ENCODE measurements at places on chromosomes 13 and 19.

GRCh38 chr19:7674010-7675005 is 2.6 kb upstream of the MCEMP1 start:
- DNase-seq = peak; percentile 50

DNA sequence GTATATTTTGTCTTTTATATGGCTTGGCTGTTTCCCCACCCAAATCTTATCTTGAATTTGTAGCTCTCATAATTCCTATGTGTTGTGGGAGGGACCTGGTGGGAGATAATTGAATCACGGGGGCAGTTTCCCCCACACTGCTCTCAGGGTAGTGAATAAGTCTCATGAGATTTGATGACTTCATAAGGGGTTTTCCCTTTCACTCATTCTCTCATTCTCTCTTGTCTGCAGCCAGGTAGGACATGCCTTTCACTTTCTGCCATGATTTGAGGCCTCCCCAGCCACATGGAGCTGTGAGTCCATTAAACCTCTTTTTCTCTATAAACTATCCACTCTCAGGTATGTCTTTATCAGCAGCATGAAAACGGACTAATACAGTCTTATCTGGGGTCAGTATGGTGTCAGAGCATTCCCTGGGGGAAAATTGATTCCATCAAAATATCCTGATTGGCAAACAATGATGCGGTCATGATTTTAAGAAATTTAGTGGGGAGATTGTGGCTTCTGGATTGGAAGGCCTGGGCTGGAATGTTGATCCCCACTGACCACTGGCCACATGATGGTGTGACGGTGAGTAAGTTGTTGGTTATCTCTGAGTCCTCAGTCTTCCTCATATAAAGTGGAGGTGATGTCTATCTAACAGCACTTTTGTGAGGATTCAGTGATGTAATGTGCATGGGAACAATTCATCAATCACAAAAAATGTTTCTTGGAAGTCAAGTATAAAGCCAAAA is 27.5 kb upstream of the ANKRD10 start:
- DNase-seq = peak; percentile 36

- peak; percentile 96 for DNase-seq
Measured at GRCh38 chr19:35648017-35648961, at the start of gene COX6B1. COX6B1 (plus strand) TSS chr19:35648323; CDS start chr19:35651244, 2,921 bp downstream.

DNA sequence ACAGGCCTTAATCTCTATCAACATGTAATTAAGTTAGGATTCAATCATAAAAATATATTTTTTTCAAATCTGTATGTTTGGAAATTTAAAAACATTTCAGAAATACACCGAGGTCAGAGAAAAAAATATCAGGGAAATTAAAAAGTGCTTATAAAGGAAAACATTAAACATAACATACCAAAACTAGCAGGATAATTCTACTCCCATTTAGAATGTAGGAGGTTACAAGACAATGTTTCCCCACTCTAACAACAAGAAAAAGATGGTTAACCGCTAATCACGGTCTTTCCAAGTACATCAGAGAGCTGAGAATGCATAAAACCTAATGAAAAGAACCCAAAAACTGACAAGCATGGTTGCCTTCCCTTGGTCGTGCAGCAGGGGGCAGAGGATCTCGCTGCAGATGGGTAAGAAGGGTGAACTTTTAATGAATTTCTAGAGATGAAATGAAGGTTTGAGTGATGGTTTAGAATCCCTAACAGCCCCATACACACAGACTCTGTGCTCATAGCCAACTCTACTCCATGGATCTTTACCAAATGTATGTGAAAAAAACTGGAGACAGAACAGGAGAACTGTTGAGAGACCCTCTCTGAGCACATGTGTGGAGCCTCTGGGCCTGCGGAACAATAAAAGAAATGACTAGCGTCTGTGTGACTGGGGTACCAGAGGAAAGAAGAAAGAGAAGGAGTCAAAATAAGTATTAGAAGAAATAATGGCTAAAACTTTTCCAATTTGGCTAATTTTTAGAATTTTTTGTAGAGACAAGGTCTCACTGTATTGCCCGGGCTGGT is 51.3 kb upstream of the LSM14A start:
- DNase-seq = peak; percentile 19

GRCh38 chr13:41590122-41590521 is 132.8 kb downstream of the RGCC start:
- no peak for DNase-seq

DNA sequence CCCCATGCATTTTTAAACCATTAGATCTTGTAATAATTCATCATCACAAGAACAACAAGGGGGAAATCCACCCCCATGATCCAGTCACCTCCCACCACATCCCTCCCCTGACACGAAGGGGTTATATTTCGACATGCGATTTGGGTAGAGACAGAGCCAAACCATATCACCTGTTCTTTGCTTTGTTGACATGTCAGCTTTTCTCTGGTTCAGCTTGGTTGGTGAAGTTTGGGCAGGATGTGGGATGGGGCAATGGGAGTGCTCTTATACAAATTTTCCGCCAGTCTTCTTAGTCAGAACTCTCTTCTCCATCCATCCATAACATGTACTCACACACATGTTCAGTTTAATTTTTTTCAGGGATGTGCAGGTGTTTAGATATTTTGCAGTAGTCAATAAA is 12.9 kb downstream of the TPP2 start:
- DNase-seq = no peak

- no peak for DNase-seq
Measured at GRCh38 chr13:95787356-95788099, 110.6 kb downstream of the DNAJC3 start.

DNA sequence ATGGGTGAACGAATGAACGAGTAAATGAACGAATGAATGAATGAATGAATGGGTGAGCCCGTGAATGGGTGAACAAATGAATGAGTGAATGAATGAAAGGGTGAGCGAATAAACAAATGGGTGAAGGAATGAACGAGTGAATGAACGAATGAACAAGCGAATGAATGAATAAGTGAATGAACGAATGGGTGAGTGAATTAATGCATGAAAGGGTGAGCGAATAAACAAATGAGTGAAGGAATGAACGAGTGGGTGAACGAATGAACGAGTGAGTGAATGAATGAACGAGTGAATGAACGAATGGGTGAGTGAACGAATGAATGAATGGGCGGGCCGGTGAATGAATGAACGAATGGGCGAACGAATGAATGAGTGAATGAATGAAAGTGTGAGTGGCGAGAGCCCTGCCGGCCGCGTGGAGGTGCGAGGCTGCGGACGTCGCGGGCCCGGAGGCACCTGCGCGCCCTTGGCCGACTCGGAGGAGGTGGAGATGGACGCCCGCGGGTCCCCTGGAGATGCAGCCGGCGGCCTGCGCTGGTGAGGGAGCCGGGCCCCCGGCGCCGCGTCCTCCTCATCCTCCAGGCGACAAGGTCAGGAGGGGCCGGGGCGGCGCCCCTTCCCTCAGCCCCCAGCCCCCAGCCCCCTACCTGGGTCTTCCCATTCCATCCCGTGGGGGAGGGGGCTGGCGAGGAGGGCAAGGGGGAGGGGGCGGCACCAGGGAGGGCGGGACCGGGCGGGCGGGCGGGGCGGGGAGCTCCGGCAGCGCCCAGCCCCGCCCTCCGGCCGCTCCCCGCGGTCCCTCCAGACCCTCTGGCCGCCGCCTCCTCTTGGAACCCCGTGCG is 15.4 kb downstream of the ANKRD24 start:
- DNase-seq = no peak

DNA sequence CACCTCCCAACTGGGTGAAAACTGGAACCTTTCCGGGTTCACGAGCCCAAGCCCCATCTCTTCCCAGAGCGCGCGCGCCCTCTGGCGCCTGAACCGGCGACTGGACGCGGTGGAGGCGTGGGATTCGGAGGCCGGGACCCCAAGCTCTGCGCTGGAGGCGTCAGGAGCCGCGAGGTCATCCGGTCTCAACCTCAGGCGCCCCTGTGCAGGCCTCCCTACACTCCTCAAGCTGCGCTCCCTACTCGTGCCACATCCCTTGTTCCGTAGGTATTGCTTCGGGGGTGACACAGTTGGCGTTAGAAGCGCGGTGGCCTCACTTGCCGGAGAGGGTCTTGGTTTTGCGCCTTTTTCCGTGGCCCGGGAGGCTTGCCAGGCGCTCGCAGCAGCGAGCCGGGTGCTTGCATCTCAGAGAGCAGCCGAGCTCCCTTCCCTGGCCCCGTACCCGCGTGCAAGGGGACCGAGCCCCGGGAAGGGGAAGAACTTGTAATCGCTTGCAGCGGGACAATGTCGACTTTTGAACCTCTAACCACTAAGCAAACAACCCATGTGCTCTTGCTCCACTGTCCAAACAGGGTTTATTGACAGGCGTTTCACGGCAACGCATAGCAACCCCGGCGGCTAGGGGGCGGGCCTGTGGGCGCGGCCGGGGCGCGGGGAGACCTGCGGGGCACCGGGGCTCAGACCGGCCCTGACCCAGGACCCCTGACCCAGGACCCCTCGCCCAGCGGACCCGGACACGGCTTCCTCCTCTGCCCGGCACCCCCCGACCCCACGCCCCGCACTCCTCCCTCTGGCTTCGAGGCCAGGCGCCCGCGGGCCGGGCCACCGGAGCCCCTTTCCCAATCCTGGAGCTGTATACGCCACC is 8.5 kb downstream of the CDX2 start:
- peak; percentile 64 for DNase-seq

- no peak for DNase-seq
Measured at GRCh38 chr13:25281935-25282332, 5.4 kb downstream of the MTMR6 start.

GRCh38 chr13:41603917-41604316 is 146.6 kb downstream of the RGCC start:
- peak; percentile 60 for DNase-seq

- DNase-seq = no peak
Measured at GRCh38 chr19:11342429-11342828, 3.0 kb upstream of the RAB3D start.

- peak; percentile 55 for DNase-seq
Measured at GRCh38 chr13:41456768-41457588, at the start of gene RGCC. RGCC (plus strand) TSS chr13:41457550; CDS start chr13:41457708, 158 bp downstream.

GRCh38 chr13:44786756-44787155 is 202.5 kb downstream of the NUFIP1 start:
- no peak for DNase-seq

DNA sequence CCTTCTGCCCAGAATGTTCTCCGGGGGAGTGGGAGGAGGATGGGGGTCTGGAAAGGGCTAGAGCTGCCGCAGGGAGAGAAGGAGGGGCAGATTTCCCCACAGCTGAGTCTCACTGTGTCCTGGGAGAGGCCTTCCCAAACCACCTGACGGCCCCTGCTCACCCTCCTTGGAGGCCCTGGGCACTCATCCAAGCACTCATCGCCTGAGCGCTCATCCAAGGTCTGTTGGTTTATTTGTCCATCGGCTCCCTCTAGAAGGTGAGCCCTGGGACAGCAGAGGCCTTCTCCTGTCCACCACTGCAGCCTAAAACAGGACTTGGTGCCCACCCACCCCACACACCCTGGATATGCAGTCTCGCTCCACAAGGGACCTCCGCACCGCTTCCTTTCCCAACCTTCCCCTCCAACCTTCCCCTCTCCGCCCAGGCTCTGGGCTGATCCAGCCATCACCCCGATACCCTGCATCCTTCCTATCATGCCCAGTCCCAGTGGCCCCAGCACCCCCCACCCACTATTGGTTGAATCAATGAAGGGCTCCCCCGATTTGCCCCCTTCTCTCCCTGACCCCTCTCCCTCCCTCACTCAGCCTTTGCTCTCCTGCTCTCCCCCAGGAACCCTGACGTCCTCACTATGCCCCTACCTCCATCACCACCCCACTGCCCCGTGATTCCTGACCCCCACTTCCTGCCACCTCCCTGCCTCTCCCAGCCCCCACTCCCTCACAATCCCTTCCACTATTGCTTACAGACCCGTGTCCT is 1.7 kb downstream of the UBXN6 start:
- peak; percentile 78 for DNase-seq

- DNase-seq = no peak
Measured at GRCh38 chr19:57441979-57442752, 7.0 kb downstream of the ZNF749 start.

DNA sequence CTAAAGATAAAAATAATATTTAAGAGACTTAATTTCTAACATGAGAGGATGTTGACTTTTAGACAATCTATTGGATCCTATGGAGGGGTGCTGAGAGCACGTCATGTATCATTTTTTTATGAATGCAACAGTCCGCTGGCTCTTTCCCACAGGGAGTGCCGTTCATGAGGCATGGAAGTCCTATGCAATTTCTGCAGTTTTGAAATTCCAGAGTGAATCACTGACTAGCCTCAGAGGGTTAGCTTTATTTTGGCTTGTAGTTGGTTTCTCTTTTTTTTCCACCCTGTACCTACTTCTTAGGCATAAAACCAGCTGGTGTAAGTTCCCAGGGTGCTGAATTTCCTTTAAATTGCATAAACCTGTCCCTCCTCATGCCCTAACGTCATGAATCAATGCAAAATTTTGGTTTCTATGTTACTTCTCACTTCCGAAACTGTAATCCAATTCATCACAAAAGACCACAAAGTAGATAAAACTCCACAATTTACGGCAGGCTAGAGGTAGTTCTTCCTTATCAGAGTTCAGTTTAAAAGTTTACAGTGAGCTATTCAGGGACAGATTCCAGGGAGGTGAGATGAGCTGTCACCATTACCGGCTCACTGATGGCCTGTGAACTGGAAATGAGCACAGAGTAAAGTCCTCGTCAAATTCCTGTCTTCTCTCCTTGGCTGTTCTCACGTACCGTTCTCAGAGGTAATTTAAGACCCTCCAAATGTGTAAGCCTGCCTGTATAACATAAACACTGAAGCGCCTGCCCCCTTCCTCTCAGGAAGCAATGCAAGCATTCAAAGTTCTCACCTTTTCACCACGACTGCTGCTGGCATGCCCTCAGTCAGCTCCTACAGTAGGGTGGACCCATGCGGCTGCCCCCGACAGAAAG is 216.6 kb upstream of the SLC10A2 start:
- peak; percentile 45 for DNase-seq

GRCh38 chr19:19207637-19208572 is 3.9 kb upstream of the NCAN start:
- no peak for DNase-seq

DNA sequence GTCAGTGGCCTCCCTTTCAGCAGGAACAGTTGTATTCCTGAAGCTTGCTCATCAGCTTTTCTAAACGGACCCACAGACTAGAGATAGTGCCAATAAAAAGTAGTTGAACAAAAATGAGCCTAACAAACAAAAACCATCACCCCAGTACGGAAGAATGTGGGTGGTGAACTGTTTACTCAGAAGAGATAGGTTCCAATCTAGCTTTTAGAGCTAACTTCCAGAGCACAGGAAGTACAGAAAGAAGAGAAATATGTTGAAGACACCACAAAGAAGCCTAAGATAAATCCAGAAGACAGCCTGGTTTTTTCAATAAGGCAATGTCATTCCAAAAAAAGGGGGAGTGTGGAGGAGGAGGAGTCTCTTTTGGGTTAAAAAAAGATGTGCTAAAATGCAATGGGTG is 2.8 kb upstream of the LMO7 start:
- DNase-seq = no peak
